ENCODE measurements at places on chromosomes 12 and 14.

DNA sequence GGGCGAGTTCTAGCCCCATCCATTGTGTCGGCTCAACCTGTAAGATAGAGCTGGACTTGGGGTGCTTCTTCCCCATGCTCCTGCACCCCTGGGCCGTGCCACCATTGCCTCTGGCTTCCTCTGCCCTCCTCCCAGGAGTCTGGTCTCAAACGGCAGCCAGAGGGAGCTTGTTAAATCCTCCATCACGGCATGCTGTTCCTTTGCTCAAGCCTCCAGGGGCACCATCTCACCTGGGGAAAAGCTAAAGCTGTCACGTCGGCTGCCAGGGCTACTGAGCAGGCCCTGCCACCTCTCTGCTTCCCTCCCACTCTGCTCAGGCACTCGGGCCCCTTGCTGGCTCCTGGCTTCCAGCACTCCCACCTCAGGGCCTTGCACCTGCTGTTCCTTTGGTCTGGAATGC is 140.4 kb downstream of the RBM19 start:
- no peak for DNase-seq

DNA sequence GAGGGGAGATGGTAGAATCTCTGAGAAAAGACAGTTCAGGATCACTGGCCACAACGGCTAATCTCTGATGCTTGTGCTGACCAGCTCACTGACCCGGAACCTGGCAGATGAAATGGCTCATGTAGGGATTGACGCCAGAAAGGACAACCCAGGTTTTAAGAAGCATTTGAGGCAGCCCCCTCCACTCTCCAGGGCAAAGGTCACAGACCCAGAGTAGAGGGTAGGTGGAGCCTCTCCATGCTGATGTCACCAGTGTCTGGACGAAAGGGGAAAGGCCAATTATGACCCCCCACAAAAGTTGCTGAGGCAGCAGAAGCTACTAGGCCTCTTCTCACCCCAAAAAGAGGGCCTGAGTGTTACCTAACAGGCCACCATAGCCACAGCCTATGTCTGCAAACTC is 1.2 kb downstream of the METTL1 start:
- no peak for DNase-seq

DNA sequence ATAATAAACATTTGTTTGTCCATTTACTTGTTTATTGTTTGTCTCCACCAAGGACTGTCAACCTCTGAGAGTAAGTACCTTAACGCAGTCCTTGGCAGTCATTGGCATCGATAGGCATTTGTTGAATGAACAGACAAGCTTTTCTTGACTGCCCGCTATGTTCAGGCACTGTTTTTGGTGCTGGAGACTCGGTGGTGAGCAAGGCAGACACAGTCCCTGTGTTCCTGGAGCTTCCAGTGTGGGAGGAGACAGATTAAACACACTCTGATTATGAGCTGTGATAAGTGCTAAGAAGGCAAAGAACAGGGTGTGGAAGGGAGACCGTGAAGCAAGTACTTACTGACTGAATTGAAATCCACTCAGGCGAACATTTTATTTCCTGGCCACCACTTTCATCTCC is 1.2 kb downstream of the ATP6V0A2 start:
- no peak for DNase-seq

DNA sequence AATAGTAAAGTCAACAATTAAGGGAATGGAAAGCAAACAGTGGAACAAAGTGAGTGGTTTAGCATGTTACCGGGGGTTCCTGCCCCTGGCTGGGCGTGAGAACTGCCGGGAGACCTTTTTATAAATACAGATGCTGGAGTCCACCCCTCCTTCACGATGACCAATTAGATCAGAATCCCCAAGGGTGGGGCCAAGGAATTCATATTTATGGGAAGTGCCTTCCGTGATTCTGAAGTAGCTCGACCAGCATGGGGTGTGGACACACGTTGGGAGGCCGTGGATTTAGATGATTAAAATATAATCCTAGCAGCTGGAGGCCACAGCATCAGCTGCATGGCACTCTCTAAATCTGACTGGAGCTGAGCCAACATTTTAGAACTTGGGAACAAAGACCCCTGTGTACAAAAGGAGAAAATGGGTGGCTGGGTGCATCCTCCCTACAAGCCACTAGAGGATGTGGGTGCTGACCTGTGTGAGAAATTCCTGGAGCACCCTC is 87.9 kb downstream of the SRRM4 start:
- no peak for DNase-seq

DNA sequence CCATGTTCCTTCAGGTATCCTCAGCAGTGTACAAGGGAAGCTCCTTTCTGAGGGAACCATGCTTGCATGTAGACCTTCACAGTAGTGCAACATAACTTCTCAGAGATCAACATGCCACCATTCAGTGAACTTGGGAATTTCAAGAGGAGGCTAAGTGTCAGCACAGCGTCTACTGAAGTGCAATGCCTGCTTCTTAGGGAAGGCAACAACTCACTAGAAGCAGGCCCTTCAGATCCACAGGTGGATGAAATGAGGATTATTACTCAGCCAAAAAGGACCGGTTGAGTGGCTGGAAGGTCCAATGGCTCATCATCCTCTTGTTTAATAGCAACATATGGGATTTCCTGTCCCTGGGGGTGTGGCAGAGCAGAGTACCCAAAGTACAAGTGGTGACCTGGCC is 18.7 kb downstream of the RNASE10 start:
- DNase-seq: no peak

DNA sequence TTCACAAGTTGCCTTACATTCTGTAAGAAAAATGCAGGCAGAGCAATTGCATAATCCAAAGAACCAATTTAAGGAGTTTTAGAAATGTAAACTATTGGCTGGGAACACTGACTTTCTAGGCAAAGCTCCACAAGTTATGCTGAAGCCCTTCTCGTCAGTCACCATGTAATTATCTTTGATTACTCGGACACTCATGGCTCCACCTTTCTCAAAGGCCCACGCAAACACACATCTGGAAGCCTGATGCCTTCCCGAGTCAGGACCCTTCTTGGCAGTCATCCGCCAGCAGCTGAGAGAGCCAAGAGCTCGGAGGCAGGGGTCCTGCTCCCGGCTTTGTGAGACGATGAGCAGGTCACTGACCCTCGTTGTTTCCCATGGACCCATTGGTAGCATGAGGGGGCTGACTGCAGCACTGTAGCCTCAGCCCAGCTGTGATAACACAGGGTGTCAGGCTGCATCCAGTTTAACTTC is 202.2 kb downstream of the TMEM132D start:
- peak; percentile 33 for DNase-seq

GRCh38 chr12:62438098-62438692 is 28.4 kb upstream of the MON2 start:
- peak; percentile 76 for DNase-seq

DNA sequence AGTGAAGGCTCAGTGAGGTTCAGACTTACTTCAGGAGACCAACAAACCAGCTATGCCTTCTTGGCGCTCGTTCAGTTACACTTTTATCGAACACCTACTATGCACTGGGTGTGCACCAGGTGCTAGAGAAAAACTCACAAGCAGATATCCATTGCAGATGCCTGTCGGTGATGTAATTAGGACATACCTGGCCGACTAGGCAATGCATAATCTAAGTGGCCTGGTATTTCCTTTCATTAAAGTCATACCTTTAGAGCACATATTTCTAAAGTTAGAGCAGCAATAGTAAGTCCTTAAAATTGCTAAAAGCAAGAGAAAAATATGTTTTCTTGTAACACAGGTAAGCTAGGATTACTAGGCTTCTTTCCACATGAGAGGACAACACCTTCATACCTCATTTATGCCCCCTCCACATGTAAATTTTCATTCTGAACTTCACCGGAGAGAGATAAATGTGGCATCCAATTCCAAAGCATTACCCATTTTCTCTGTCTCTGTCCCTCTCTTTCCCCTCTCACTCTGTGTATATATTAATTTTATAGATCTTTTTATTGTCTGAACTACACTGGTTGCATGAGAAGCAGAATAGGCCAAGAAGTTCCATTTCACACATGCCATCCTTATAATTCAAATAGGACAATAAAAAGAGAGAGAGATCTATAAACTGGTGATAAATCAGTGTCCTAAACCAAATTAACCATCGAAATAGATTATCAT is 242.2 kb downstream of the SPTSSA start:
- DNase-seq: no peak

DNA sequence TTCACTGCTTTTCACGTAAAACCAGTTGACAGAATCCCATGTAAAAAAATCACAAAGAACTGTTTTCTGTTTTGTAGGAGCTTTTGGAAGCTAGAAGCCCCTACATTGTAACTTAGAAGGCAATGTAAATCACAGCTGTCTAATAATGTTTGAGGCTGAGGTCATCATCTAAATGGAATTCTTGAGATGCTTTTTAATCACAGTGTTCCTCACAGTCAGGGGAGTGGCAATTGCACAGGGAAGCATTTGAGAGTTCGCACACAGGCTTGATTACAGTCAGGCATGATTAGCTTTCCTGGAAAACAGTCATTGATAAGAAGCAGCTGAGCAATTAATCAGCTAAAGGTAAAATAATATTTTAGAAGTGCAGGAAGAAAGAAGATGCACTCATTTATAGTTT is 2.9 kb downstream of the SLC17A8 start:
- DNase-seq: peak; percentile 20

DNA sequence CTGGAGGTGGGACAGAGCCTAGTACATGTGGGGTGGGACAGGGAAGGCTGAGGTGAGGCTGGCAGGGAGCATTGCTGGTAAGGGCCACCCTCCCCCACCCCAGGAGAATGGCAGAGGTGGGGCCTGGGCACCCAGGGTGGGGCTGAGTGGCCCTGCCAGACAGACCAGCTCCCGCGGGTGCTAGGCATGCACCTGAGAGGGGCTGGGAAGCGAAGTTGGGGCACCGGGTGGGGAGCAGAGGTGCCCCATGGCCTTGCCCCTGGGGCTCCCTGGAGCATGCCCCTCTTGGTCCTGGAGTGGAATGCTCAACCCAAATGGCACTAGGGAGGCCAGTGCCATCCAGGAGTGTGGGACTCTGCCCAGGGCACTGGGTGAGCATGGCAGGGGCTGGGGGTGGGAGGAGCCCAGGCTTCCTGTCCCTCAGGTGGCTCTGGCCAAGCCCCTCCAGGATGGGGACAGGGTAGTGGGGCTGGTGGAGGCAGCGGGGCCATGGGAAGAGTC is 1.3 kb downstream of the TNFAIP2 start:
- no peak for DNase-seq

- DNase-seq: peak; percentile 41
These were observed 153.0 kb upstream of the DIO3 start for GRCh38 chr14:101408077-101408831.

DNA sequence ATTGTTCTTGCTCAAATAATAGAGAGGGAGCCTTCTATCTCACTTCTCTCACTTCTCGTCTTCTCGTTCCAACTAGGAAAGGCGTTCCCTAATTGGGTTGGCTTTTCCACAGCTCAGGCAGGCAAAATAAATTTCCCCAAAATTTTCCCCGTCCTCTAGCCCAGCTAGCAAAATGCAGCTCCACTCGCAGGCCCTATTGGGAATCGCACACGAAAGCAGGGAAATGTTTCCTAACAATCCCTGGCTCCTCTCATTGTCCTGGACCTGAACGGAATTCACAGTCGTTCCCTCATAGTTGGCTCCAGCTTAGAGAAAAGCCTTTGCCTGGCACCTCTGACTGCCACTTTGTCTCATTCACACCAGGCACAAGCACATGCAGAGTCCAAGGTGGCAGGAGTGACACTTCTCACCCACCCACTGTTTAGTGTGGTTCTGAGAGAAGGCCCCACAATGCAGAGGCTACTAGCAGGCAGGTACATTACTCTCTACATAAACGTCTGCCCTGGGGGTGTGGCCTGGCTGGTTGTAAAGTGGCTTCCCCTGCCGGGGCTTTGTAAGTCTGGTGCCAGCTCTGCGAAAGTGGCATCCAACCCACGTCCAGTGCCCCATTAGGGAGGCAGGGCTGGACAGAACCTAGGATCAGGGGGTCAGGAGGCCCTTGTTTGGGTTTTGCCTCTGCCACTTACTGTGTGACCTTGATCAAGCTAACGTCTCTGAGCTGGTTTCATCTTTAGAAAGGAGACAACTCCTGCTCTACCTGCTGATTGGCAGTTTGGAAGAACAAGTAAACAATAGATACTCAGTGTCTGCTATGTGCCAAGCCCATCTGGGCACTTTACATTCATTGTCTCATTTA is 4.2 kb downstream of the SERPINA10 start:
- DNase-seq: no peak

DNA sequence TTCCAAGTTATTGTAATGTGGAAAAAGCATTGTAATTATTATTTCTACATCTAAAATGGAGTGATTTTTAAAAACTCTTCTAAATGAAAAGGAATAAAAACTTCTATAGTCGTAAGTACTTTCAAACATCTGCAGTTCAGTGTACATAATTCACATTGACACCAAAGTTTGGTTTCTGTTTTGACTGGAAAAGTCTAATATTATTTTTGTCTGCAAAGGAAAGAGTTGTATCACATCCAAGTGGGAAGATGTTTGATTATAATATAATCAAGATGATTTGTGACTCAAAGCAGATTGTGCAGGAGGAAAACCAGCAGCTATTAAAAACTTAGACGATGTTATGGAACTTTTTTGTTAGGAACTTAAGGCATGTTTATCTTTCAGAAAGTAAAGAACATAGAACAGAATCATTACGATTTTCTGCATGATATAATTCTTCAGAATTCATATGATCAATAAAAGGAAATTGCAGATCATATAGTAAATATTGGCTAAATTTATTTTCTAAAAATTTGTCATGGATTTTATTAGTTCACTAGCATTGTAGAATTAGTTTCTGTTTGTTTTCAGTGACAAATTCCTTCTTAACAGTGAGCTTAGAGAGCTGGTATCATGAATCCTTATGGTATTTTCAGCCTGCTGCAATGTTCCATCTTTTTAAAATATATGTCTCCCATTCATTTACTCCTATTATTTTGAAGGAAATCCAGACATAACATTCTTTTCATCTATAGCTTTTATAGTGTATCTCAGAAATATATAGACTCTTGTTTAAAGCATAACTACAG is 145.8 kb downstream of the MIPOL1 start:
- peak; percentile 7 for DNase-seq

GRCh38 chr14:34682787-34683321 is 31.5 kb downstream of the CFL2 start:
- no peak for DNase-seq

GRCh38 chr14:51328064-51328771 is 88.2 kb downstream of the TMX1 start:
- no peak for DNase-seq

GRCh38 chr14:91272341-91273272 is 28.1 kb upstream of the GPR68 start:
- DNase-seq: no peak
